Activated CD4-positive, alpha-beta T cell treated with anti-CD3 and anti-CD28 coated beads for 24 hours (primary cell): ENCODE measurements at places on chromosomes 2 and 18.
A peak's percentile ranks its signal among the peaks of the same experiment; 100 is the strongest.

GRCh38 chr2:144152817-144153271 is 367.1 kb downstream of the ZEB2 start:
- no peak for DNase-seq

- DNase-seq, result no peak
These were observed 94.4 kb upstream of the ASAP2 start for GRCh38 chr2:9112079-9112721.

- DNase-seq, result no peak
These were observed 83.5 kb downstream of the INO80D start for GRCh38 chr2:206002440-206002839.

DNA sequence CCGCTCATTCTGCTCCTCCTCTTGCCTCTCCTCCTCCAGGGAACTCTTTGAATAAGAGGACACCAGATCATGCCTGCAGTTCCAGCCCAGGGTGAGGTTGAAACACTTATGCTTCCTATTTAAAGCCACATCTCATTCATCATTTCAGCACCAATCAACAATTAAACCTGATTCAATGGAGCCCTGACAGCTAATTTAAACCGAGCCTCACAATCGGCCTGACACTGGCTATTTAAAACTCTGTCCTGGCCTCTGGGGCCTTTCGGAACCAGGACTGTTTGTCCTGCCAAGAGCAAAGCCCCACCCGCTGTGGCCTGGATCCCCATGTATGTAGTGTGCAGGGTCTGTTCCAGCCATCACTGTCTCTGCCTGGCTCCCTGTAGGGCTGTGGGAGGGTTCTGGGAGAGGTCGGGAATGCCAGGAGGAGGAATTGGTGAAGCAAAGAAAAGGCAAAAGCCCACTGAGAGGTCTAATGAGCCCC is 97.4 kb downstream of the MCFD2 start:
- DNase-seq, result no peak

DNA sequence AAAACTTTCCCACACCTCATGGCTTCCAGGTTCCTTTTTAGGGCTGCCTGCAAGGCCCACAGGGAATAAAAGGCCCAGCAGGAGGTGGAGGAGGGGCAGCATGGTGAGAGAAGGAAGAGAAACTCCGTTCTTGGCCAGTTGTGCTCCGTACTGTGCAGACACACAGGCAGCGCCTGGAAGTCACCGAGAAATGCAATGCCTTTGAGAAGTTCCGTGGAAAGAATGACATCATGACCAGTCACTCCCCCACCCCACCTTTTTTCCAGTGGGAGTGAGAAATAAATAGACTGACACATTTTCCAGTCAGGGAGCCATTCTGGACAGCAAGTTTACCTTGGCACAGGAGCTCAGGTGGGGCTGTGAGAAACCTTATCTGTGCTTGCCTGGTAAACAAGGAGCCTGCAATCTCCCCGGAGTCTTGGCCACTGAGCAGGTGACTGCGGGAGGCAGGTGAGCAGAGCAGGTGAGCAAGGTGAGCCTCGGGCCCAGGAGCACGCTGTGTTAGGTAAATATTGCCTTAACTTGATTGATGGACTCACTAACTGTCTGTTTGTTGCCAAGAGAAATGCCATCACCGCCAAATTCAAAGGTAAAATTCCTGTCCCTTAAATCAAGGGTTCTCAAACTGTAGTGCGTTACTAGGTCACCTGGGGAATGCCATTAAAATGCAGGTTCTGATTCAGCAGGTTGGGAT is 13.5 kb upstream of the LBH start:
- DNase-seq, result no peak

DNA sequence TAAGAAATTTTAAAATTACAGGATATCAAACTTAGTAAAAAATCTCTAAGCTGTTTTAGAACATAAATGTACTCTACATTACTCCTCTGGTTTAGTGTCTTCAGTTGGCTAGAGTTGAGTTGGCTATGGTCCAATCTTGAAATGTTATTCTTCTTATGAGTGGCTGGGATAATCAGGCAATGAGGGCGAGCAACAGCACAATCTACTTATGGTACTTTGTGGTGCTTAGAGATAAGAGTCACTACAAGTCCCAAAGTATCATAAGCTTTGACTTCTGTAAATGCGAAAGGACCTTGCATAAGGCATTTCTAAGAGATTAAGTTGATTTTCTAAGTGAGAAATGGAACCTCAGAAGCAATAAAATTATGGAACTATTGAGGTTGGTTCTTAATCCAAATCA is 361.7 kb downstream of the GPD2 start:
- no peak for DNase-seq

- no peak for DNase-seq
These were observed 7.8 kb upstream of the RAB12 start for GRCh38 chr18:8601277-8602032.

DNA sequence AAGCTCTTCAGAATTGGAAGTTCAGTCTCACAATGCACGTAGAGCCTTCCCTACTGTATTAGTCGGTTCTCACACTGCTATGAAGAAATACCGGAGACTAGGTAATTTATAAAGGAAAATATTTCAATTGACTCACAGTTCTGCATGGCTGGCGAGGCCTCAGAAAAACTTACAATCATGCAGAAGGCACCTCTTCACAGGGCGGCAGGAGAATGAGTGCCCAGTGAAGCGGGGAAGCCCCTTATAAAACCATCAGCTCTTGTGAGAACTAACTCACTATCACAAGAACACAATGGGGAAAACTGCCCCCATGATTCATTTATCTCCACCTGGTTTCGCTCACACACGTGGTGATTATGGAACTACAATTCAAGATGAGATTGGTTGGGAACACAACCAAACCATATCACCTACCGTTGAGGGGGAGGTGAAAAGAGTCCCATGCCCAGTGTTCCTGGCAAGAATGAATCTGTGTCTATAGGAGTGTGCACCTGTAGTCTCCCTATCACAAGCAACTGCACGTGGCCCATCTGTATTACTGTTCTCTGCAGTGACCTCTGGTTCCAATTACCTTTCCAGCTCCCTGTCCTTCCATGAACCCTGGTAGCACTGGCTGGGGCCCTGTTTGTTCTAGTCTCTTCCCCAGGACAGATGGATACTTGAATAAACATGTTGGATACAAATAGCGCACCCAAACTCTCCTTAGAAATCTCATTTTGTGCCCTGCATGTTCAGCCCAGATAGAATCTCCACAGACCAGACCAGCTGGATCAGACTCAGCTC is 44.4 kb upstream of the ATL2 start:
- no peak for DNase-seq

DNA sequence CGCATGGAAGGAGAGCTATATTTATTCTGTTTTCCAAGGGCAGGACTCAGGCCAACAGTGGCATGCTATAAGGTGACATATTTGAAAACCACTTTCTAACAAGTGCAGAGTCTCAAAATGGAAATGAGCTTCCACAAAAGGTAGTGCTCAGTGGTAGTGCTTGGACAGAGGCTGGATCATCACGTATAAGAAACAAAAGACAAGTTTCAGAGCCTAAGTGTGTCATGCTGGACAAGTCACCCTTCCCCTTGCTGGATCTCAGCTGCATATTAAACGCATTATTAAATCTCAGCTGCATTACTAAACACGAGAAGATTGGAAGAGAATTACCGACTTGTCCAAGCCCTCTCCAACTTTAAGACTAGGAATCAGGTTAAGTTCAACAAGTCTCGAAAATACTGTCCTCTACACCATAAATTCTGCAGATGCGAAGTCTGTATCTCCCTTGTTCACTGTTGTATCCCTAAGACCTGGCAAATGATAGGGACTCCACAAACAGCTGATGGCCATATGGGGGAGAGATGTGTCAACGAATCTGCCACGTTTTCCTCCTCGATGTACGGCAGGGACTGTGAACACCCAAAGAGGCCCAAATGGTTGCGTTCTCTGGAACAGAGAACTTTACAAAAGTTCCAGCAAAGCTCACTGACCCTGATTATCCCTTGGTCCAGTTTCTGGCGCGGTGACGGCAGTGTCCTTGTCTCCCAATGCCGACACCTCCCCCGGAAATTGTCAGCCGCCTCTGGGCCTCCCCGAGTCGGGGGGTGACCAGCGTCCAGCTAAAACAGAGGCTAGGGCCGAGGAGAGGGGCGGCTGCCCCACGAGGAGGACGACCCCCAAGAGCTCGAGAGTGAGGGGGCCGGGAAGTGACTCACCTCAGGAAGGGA is 611 bp downstream of the NOL10 start:
- DNase-seq, result peak; percentile 6

GRCh38 chr2:64661741-64662169 is 8.0 kb upstream of the SERTAD2 start:
- no peak for DNase-seq

DNA sequence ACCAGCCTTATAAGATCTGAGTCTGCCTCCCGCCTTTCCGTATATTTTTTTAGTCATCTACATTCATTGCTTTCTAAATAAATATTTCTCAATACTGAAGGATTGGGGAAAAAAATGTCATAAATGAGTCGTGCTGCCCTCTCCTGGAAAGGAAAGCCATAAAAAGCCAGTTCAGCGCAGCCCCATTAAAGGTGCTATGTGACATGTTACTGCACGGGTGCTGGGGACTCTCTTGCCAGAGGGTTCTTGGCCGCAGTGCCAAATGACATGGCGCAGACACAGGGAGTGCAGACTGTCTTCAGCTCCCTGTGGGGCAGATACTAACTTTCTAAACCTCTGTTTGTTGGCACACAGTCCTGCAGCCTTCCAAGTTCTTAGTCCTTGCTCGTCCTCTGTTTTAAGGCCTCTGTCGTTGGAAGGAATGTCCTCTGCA is 53.7 kb upstream of the MAP3K20 start:
- DNase-seq, result no peak

GRCh38 chr2:120678251-120678650 is 57.4 kb upstream of the GLI2 start:
- DNase-seq, result no peak

DNA sequence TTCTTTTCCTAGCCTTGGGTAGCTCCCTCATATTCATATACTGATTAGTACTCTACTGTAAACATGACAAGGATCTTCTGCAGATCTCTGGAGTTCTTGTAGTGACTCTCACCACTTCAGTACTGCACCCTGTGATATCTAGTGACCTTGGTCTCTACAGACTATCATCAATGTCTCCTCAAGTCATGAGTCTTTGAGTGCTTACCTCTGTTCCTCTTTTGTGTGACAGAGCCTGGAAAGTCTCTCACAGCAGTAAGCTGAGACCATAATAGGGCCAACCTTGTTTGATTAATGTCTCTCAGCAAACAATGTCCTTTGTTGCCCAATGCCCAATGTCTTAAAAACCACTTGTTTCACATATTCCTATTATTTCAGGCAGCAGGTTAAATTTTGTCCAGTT is 34.2 kb upstream of the BAZ2B start:
- no peak for DNase-seq

DNA sequence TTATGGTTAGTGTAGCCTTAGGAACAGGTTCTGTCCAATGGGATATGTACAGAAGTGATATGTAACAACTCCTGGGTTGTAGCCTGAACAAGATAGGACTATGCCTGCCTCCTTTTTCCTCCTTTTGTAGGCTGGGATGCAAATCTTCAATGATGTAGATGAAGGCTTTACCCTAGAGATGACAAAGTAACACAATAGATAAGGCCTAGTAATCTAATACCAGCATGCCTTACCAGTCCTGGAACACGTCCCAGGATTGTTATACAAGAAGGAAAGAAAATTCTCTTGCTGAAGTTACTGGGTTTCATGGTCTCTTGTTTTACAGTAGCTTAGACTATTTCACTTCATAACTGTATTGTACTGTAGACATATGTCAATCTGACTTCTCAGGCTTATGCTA is 192.1 kb downstream of the OTX1 start:
- no peak for DNase-seq

- DNase-seq, result no peak
These were observed 430.2 kb downstream of the GALR1 start for GRCh38 chr18:77679869-77680268.

GRCh38 chr2:62941413-62941812 is 109.2 kb upstream of the OTX1 start:
- no peak for DNase-seq

GRCh38 chr18:62585274-62586150 is 62.7 kb downstream of the ZCCHC2 start:
- DNase-seq, result peak; percentile 42

DNA sequence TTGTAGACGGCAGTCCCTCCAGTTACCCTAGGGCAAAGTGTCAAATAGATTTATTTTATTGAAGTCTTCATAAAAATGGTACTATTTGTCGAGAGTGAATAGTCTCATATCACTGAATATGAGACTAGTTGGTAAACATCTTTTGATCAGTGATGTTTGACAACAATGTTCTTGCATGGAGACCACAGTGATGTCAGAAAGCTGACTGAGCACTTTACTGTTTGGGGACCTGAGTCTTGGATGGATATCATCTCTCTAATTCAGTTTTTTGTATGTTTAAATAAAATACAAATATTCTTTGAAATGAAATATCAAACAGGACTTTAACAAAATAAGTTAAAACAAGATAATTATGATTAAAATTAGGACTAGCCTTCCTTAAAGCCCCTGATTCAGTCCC is 1315.4 kb upstream of the NRXN1 start:
- DNase-seq, result no peak

GRCh38 chr2:1967242-1968208 is 223.2 kb upstream of the PXDN start:
- DNase-seq, result no peak

DNA sequence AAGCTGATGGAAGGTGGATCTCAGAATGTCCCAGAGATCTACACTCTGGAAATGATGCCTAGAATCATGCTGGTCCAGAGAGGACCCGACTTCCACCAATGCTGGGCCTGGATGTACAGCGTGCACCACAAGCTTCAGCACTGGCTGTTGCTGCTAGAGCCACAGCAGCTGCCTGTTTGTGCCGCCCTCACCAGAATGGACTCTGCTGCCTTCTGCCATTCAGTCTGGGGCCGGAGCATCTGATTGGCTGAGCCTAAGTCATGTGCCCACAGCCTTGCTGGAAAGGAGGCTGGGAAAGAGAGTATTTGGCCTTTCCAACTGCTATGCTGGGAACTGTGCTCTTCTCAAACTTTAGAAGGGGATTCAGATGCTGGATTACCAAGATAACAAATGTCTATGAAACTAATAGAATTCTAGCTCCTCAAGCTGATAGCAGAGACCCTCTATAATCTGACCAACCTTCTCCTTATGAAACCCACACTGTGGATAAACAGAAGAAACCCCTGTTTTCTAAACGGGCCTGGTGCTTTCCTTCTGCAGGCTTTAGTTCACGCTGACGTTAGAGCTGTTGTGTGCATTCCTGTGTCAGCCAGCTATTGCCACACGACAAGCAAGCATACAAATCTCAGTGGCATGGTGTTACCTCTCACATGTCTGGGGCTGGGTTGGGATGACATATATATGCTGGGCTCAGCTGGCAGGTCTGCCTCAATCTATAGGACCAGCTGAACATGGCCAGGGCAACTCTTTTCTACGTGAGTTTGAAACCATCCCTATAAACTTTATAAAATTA is 4.1 kb upstream of the LOXHD1 start:
- no peak for DNase-seq
